ENCODE measurements at places on chromosomes 5 and 9.
A peak's percentile ranks its signal among the peaks of the same experiment; 100 is the strongest.

DNA sequence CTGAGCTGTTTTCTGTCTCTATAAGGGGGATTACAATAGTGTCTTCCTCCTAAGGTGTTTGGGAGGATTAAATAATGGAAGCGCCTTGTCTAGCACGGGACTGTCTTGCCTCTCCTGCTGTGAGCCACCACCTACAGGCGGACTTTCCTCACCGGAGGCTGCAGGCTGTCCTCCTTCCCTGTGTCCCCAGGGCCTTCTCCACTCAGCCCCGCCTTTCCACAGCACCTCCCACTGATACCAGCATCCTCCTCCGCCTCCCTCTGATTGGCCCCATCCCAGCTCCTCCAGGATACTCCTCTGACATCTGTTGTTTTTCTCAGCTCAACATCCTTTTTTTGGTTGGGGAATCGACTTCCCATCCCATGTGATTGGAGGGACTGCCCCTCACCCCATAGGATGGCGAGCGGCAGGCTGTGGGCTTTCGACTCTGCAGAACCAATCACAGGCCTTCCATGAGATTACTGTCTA lies 851 bp upstream of the ZDHHC12 start:
- peak; percentile 65 for DNase-seq

- no peak for DNase-seq
These were observed 59.2 kb upstream of the PHF24 start for GRCh38 chr9:34898846-34899245.

DNA sequence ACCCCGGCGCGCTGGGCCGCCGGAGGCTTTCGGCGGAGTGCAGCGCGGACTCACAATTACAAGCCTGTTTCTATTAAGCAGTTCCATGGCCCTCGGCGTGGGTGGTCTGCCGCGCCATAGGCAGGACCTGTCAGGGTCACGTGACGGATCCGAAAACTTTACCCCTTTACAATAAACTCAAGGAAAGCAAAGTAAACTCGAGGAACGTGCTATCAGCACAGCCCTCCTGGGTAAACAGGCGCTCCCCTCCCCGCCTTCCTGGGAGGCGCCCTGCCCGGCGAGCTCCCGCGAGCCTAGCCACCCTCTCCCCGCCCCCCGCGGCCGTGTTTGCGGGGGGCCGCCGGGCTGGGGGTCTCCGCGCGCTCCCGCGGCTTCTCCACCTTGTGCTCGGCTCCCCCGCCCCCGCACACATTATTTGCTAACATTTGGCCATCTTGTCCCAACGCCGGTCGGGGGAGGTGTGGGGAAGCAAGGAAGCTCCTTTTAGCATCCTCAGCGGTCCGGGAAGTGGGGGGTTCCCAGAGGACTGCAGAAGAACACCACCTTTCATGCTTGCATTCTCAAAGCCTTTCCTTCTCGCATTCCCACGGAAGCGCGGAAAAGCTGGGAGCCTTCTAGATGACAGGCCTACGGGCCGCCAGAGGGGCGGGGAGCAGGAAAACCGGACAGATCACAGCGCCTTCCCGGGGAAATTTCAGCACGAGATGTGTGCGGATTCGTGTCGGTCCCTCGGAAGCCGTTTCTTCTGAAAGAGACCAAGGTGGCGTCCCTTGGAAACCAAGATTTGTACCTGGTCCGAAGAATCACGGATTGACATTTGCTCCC lies at the start of gene PTCH1:
TSS of gene PTCH1 (minus strand) at position 238 of the 825 bp plus-strand sequence.
- peak; percentile 60 for DNase-seq

GRCh38 chr5:116732591-116732990 lies 158.0 kb upstream of the SEMA6A start:
- no peak for DNase-seq

DNA sequence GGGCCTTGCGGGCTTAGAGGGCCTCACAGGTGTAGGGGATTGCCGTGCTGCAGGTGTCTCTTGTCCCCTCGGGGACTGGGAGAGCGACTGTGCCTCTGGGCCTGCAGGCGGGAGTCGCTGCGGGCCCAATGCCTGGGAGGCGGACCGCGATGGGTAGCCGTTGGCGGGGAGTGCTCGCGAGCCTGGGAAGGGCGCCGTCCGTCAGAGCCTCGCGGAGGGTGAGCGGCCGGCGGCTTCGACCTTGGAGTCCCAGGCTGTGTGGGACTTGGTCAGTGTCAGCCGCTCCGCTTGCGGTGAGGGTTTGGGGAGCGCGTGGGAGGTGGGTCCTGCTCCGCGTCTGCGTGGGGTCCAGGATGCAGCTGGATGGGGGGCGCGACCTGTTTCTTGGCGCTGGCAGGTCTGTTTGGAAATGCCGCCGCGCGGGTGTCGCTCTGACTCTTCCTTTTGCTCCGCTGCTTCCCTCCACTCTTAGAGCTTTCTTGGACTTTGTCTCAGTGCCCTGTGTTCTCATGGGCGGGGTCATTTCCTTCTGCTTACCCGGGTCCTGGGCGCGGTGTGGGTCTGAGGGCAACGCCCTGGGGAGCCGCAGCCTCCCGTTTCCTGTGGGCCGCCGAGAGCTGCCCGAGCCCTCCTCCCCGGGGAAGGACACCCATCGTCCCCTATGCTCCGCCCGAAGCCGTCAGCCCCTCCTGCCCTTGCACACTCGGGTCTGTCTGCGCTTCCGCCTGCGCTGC lies 88.9 kb upstream of the CACNA1B start:
- DNase-seq = no peak

DNA sequence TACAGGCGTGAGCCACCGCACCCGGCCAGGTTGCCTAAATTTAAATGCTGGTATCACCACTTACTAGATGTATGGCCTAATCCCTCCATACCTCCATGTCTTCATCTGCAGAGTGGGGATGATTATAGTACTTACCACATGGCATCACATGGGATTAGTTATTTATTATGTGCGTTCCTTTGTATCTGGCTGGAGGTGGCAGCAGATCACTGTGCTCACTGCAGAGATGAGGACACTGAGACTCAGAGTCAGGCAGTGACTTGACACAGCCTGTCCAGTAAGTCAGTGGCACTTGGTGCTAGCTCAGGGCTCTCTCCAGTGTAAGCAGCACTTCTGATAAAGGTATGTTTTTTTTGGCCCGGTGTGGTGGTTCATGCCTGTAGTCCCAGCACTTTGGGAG lies 38.4 kb upstream of the HAND1 start:
- DNase-seq = no peak

- no peak for DNase-seq
These were observed 137.4 kb upstream of the ABCA1 start for GRCh38 chr9:105065098-105066088.

GRCh38 chr5:153212471-153212870 lies 278.0 kb upstream of the GRIA1 start:
- no peak for DNase-seq

DNA sequence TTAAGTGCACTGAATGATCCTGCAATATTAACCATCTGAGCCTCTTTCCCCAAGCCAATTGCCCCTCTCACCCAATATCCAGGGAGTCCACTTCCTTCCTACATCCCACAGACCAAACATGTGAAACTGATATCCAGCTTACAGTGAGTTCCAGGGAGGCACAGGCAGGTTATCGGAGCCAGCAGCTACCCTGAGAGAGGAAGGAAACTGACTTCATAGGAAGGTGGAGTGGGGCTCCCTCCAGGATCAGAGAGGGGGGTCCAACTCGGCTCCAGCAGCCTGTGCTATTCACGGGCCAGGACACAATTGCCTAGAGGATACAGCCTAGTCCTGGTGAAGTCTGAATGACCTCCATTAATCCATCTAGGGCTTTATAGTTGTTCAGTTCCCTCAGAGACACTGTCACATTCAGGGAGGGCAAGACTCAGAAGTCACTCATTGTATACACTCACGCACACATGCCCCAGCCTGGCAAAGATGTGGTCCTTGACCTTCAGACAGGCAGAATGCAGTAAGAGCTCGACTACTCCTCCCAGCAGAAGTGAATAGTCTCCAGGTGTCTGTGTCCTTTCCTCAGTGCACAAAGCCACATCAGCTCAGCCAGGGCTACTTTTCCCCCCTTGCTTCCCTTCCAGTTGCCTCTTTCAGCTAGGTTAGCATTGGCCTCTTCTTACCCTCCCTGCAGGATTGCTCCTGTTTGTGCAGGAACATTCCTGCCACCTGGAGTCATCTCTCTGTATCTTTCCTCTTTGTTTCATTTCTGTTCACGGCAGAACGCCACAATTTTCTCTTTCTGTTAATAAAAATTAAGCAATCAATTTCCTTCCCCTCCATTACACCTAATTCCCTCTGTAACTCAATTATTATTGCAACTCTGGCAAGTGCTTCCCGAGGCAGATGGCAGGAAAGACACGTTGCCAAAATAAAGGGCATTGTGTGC lies 501.7 kb downstream of the ARHGEF28 start:
- DNase-seq = no peak

GRCh38 chr5:67873935-67874334 lies 341.6 kb upstream of the PIK3R1 start:
- no peak for DNase-seq

DNA sequence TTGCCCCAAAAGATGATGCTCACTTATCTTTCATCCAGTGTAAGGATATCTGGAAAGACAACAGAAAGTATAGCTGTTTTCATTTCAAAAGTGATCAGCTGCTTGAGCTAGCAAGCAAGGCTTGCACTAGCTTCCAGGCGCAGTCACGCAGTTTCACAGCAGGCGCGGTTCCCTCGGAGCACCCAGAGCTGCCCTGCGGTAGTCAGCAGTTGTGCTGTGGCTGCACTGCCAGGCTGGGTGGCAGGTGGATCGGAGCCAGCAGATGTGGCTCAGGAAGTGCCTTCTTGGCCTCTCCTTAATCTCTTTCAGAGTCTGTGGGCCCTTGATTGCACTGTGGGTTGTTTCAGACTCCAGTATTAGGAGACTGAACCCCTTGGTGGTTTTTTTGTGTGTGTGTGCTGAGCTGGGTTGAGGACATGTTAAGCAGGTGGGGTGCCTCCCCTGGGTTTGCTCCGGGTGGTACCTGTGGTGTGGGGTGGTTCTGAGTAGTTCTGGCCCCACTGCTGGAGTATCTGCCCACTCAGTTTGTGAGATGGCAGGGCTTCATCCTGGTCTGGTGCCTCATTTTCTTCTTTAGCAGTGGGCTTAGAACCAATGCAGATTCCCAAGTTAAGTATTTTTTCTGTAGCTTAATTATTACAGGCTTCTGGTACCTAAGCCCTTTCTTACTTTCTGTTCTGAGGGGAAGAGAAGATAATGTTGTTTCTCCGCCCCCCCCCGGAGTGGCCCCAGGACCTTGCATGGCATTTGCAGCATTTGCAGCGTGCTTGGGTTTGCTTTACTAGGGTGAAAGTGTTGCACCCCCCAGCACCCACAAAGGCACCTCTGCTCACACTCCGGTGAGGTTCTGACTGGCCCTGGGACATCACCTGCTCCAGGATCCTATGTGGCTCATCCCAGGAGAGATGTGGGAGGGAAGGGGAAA lies 16.4 kb downstream of the TENT4A start:
- peak; percentile 64 for DNase-seq

GRCh38 chr5:134095887-134096589 lies 18.4 kb upstream of the TCF7 start:
- DNase-seq = no peak

DNA sequence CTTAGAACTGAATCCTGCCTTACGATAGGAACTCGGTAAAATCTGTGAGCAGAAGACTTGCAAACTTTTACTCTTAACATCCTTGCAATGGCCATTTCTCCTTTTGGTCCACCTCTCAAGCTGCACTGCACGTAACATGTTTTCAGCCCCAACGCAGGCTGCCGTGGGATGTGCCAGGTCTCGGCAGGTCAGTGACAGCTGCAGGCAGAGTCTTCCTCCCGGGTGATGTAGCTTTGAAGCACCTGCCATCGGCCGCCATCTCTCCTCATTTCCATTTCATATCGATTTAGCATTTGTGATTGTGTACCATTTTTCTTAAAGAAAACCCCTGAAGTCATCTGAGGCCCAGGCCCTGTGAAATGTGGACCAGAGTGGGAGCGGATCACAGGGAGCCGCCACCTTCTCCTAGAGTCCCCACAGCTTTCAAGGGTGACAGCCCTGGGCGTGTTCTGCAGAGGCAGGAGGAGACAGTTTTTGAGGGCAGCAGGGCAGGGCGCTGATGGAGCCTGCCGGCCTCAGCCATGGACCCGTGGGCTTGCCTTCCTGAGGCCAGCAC lies 25.8 kb upstream of the LPCAT1 start:
- no peak for DNase-seq

DNA sequence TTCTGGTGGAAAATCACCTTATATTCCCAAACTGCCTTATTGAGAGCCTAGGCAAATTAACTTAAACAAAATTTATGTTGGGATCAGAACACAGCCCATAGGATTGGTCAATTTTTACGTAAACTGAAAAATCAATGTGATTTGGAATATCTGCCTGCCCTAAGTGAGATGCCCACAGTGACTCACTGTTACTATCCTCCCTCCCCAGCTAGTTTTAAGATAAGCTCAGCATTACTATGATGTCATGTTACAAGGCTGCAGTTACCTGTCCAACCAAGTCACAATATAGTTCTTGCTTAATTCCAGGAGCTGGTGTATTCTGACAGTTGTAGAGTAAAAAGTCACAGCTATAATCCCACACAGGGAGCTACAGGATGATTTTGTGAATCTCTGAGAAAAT lies 23.1 kb downstream of the SKP1 start:
- DNase-seq = no peak

DNA sequence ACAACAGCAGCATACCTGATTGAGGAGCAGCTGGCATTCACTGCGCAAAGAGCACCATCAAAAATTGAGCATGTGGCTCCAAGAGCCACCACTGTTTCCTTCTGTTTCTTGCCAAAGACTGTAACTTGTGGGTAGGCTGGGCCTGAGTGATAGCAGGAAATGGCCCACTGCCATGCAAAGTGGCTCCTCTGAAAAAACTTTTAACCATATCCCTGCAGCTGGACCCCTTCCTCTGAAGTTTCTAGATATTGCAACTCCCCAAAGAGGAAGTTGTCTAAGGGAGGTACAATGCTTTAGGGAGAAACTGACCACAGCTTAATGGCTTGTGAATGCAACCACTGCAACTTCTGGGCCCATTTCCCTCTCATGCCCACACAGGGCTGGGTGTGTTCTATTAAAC lies 355.4 kb upstream of the PDE4D start:
- DNase-seq = no peak

DNA sequence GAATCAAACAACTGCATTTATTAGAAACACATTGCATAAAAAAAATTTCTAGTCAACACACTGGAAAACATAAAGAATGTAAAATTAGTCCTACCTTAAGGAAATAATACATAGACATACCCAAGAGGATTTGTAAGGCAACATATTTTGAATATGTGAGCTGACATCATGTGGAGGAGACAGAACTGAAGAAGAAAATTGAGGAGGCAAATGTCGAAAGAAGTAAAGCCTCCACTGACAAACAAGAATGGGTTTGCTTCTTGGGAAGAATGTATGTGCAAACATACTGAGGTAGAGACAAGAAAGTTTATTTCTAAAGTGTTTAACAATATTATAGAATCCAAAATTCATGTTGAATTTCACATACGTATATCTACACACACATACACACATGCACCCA lies 363.0 kb upstream of the PDE4D start:
- no peak for DNase-seq

DNA sequence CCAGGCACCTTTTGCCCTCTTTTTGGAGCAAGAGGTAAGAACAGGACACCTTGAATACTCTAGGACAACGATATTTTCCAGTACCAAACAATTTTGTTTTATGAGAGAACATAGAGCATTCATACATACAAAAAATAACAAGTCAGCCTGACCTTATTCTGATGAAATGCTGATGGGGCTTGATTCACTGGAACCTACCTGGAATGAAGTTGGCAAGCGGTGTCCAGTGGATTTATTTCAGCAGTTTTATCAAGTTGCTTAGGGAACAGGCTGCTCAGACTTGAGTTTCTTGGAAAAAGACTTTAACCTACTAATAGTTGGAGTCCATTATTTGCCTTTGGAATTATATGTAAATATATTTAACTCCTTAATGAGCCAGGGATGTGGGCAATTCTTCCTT lies 322.0 kb downstream of the ARRDC3 start:
- no peak for DNase-seq

Measured in activated CD4-positive, alpha-beta T cell treated with anti-CD3 and anti-CD28 coated beads for 48 hours (primary cell).